ENCODE measurements at places on chromosomes 12 and 14. TPM values are rescaled to one million over a fixed set of nuclear protein-coding genes. Genes with fewer than 3 reads are reported as not detected.

Gene KRT81
- not detected for polyA plus RNA-seq

- H3K27ac ChIP-seq: peak overlapping the region; percentile 93
- DNase-seq: no peak
- no peaks in the 10 kb centered on the region for H3K27me3 ChIP-seq
- H3K4me3 ChIP-seq: no peak overlapping the region
- peaks cover 4% of the 10 kb centered on the region for H3K36me3 ChIP-seq
These were observed 47.3 kb downstream of the NUAK1 start for GRCh38 chr12:106091446-106091820.

GRCh38 chr14:57747036-57747435 lies 118.9 kb downstream of the SLC35F4 start:
- DNase-seq: no peak
- no peak overlapping the region for H3K27ac ChIP-seq
- no peaks in the 10 kb centered on the region for H3K27me3 ChIP-seq

DNA sequence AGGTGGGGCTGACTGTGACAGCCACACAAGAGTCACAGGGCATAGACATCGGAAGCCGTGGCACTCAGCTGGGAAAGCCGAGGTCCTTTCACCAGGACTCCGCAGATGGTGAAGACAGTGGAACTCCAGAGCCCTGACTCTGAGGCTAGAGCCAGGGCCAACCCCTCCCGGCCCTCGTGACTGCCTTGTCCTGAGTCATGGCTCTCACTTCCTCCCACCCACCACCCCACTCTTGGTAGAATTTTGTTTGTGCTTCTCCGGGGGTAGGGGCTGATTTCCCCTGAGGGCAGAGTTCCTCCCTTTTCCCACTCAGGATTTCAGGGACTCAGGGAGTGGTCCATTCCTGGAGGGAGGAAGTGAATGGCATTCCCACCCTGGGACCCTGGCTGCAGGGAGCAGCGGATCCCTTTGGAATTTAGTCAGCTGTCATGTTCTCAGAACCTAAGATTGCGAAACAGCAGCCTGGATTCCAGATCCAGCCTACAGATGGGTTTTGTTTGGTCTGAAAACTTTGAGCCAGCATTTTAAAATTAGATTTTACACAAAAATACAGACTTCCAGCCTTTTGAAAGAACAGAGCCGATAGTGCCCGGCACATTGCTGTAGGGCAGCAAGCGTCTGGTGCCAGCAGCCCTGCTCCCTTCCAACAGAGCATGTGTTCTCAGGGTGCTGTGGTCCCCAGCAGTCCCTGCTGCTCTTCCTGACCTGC lies 50.7 kb downstream of the TPCN1 start:
- H3K4me1 ChIP-seq: peaks cover 40% of the 10 kb centered on the region
- H3K27ac ChIP-seq: peak overlapping the region; percentile 77
- H3K27me3 ChIP-seq: no peaks in the 10 kb centered on the region
- H3K36me3 ChIP-seq: peaks cover 99% of the 10 kb centered on the region
- peak; percentile 74 for DNase-seq

Gene MBIP
- polyA plus RNA-seq: 13.5 TPM

- no peaks in the 10 kb centered on the region for H3K36me3 ChIP-seq
- no peak for DNase-seq
- H3K4me3 ChIP-seq: no peak overlapping the region
- H3K4me1 ChIP-seq: no peaks in the 10 kb centered on the region
- no peaks in the 10 kb centered on the region for H3K27me3 ChIP-seq
- no peak overlapping the region for H3K27ac ChIP-seq
These were observed 285.8 kb upstream of the GRIP1 start for GRCh38 chr12:66964629-66965028.

DNA sequence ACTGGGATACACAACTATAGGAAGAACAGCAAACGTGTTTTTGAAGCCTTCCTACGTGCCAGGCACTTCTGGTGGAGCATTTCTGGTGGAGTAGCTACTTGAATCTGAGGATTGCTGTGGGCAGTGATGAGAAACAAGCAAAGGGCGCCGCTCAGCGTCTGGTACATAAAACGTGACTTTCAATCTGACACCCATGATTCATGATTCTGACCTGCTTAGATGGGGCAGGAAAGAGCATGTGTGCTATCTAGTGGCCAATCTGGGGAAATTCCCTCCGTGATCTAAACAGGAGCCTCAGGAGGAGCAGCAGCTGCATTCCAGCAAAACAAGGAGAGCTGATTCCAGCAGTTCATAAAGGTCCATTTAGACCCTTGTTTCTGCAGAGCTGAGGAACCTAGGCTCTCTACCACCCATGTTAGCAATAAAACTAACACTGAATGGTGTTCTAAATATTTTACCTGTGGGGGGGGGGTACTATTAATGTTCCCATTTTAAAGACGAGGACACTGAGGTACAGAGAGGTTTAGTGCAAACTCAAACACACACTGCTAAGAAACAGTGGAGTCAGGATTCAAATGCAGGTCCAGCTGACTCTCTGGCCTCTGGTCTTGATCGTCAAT lies 37.8 kb downstream of the PAH start:
- H3K27ac ChIP-seq: no peak overlapping the region
- no peak for DNase-seq
- no peaks in the 10 kb centered on the region for H3K36me3 ChIP-seq

Gene SIX4
- polyA plus RNA-seq: 0.29 TPM

Gene PLXNC1
- 1.1 TPM for polyA plus RNA-seq

GRCh38 chr14:22375321-22375930 lies 213.6 kb downstream of the DAD1 start:
- no peak overlapping the region for H3K4me3 ChIP-seq
- H3K36me3 ChIP-seq: no peaks in the 10 kb centered on the region
- H3K27me3 ChIP-seq: no peaks in the 10 kb centered on the region
- DNase-seq: no peak
- no peaks in the 10 kb centered on the region for H3K4me1 ChIP-seq

Gene PLA2G1B
- not detected for polyA plus RNA-seq

DNA sequence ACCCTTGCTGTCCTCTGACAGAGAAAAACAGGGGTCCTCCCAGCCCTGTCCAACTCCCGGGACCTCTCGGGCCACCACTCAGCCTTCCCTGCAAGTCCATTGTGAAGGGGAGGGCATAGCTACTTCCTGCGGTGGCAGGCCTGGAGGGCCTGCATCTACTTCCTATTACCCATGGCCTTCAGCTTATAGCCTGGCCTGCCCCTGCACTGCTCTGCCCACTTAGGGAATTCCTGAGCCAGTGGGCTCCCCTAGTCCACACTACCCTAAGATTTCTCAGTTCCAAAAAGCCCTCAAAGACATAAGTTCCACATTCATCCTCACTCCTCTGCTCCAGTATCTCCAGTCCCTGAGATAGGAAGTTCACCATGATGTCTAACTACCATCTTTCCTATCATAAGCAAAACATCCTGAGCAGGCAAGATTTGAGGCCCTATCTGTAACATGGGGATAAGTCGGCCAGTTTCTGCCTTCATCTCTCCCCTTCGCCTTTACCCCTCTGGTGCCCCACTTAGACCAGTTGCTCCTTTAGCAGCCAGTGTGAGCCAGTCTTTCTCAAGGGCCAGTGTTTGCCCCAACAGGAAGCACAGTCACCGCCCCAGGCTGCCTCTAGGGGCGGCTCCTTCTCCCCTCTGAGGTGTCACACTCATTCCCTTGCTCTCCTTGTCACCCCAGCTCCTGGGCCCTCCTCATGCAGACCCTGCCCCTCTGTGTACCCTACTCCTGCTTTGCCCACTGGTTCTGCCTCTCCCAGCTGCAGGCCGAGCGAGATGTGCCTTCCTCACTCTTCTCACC lies 10.9 kb downstream of the HDAC7 start:
- peak overlapping the region; percentile 14 for H3K4me3 ChIP-seq
- peaks cover 95% of the 10 kb centered on the region for H3K4me1 ChIP-seq
- H3K27me3 ChIP-seq: no peaks in the 10 kb centered on the region
- H3K27ac ChIP-seq: peak overlapping the region; percentile 100
- no peaks in the 10 kb centered on the region for H3K36me3 ChIP-seq

Gene KRT7
- 1.4 TPM for polyA plus RNA-seq

Gene MGP
- polyA plus RNA-seq: 528 TPM

Gene SLCO1B1
- not detected for polyA plus RNA-seq

DNA sequence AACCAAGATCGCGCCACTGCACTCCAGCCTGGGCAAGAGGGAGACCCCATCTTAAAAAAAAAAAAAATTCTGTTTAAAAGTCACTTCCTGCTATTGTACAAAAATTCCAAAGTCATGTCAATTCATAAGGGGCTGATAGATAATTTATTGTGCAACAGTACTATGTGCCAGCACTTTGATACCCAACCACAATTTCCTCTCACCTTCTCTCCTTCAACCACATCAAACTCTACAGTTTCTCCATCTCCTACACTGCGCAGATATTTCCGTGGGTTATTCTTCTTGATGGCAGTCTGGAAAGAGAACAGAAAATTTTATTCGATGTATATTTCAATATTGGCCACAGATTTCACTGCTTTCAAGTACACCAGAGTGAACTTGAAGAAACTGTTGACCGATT lies 7.6 kb downstream of the YBX3 start:
- H3K4me3 ChIP-seq: no peak overlapping the region
- no peaks in the 10 kb centered on the region for H3K27me3 ChIP-seq
- H3K4me1 ChIP-seq: peaks cover 52% of the 10 kb centered on the region
- H3K36me3 ChIP-seq: no peaks in the 10 kb centered on the region
- DNase-seq: no peak

Gene GPRC5D
- polyA plus RNA-seq: not detected

- H3K4me1 ChIP-seq: peaks cover 15% of the 10 kb centered on the region
- no peak overlapping the region for H3K4me3 ChIP-seq
- no peak overlapping the region for H3K27ac ChIP-seq
- no peaks in the 10 kb centered on the region for H3K27me3 ChIP-seq
These were observed 52.2 kb downstream of the LRP6 start for GRCh38 chr12:12214635-12215131.

GRCh38 chr14:93548102-93548843 lies 117.5 kb downstream of the UNC79 start:
- H3K4me1 ChIP-seq: no peaks in the 10 kb centered on the region
- DNase-seq: no peak
- H3K4me3 ChIP-seq: no peak overlapping the region
- no peaks in the 10 kb centered on the region for H3K36me3 ChIP-seq

DNA sequence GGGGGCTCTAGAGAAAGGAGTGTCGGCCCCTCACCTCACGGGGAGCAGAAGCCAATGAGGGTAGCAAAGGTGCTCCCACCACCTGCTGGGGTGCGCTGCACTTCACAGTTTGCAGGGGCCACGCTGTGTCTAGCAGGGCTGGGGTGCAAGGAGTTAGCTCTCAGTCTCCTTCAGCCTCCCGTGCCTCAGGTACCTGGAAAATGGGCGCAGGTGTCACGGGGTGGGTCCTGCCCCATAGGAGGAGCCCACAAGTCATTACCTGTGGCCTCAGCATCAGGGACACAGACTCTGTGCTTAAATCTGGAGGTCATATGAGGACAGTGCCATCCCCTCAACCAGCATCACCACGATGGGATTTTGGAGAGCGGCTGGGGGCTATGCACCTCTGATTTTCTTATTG lies 326.7 kb downstream of the ADGRD1 start:
- no peak for DNase-seq
- no peaks in the 10 kb centered on the region for H3K27me3 ChIP-seq
- H3K27ac ChIP-seq: no peak overlapping the region
- H3K4me3 ChIP-seq: no peak overlapping the region
- no peaks in the 10 kb centered on the region for H3K36me3 ChIP-seq
- no peaks in the 10 kb centered on the region for H3K4me1 ChIP-seq

GRCh38 chr14:32512813-32513212 lies 183.7 kb downstream of the AKAP6 start:
- no peak for DNase-seq
- peaks cover 45% of the 10 kb centered on the region for H3K4me1 ChIP-seq
- no peaks in the 10 kb centered on the region for H3K36me3 ChIP-seq
- H3K27me3 ChIP-seq: no peaks in the 10 kb centered on the region
- H3K27ac ChIP-seq: no peak overlapping the region
- H3K4me3 ChIP-seq: no peak overlapping the region

- no peaks in the 10 kb centered on the region for H3K36me3 ChIP-seq
- H3K4me1 ChIP-seq: no peaks in the 10 kb centered on the region
- no peak for DNase-seq
- H3K4me3 ChIP-seq: no peak overlapping the region
- no peaks in the 10 kb centered on the region for H3K27me3 ChIP-seq
These were observed 309.4 kb downstream of the KCNC2 start for GRCh38 chr12:74900232-74900631.

- no peak overlapping the region for H3K4me3 ChIP-seq
- peaks cover 6% of the 10 kb centered on the region for H3K27me3 ChIP-seq
These were observed 390.3 kb downstream of the AACS start for GRCh38 chr12:125455556-125455955.

DNA sequence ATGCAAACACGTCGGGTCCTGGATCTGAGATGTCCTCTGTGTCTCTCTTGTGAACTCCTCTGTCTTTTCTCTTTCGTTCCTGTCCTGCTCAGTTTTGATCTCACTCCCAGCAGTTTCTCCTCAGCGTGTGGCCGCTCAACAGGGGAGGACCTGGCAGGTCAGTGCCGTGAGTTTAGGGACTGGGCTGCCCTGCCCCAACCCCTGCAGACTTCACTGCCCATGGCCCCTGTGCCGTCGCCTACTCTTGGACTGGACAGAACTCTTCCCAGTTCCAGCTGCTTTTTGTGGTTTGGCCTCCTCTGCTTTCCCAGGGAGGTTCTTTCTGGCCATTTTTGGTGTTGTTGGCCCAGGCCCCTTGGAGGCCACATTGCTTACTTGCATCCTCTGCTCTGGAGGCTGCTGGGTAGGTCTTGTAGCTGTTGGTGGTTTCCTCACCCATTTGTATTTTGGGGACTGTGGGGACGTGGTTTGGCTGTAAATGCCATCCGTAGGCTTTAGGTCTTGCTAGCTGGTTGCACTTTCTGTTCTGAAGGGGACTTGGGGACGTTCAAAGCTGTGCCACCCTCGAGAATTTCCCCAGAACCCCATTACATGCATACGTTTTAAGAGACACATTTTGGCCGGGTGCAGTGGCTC lies 20.0 kb upstream of the DNAH10 start:
- H3K27me3 ChIP-seq: no peaks in the 10 kb centered on the region
- peaks cover 95% of the 10 kb centered on the region for H3K36me3 ChIP-seq
- no peaks in the 10 kb centered on the region for H3K4me1 ChIP-seq
- no peak overlapping the region for H3K4me3 ChIP-seq

GRCh38 chr14:69242311-69243224 lies 17.4 kb upstream of the GALNT16 start:
- H3K27ac ChIP-seq: peak overlapping the region; percentile 9
- H3K4me3 ChIP-seq: no peak overlapping the region
- peak; percentile 72 for DNase-seq
- no peaks in the 10 kb centered on the region for H3K4me1 ChIP-seq
- H3K27me3 ChIP-seq: no peaks in the 10 kb centered on the region

DNA sequence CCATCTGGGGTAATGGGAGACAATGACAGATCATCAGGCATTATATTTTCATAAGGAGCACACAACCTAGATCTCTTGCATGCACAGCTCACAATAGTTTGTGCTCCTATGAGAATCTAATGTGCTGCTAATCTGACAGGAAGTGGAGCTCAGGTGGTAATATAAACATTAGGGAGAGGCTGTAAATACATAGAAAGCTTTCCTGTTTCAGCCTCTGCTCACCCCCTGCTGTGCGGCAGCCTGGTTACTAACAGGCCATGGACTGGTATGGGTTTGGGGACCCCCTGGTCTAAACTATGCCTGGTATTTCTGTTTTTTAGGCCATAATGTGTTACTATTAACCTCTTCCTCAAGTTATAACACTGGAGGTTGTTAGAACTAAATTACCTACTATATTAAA lies 1373.7 kb downstream of the LRFN5 start:
- no peak overlapping the region for H3K27ac ChIP-seq
- no peaks in the 10 kb centered on the region for H3K4me1 ChIP-seq

GRCh38 chr12:100824476-100824875 lies 29.9 kb downstream of the ANO4 start:
- no peak for DNase-seq
- H3K27ac ChIP-seq: no peak overlapping the region
- no peaks in the 10 kb centered on the region for H3K27me3 ChIP-seq
- no peaks in the 10 kb centered on the region for H3K36me3 ChIP-seq
- no peak overlapping the region for H3K4me3 ChIP-seq

- no peaks in the 10 kb centered on the region for H3K27me3 ChIP-seq
- DNase-seq: no peak
- H3K4me1 ChIP-seq: no peaks in the 10 kb centered on the region
- no peak overlapping the region for H3K4me3 ChIP-seq
- no peaks in the 10 kb centered on the region for H3K36me3 ChIP-seq
- no peak overlapping the region for H3K27ac ChIP-seq
These were observed 193.0 kb downstream of the C12orf50 start for GRCh38 chr12:87836190-87836589.

Data from heart right ventricle (tissue), 16 donors.